Uterus (tissue), 4 donors: ENCODE measurements at places on chromosomes 4 and X.

DNA sequence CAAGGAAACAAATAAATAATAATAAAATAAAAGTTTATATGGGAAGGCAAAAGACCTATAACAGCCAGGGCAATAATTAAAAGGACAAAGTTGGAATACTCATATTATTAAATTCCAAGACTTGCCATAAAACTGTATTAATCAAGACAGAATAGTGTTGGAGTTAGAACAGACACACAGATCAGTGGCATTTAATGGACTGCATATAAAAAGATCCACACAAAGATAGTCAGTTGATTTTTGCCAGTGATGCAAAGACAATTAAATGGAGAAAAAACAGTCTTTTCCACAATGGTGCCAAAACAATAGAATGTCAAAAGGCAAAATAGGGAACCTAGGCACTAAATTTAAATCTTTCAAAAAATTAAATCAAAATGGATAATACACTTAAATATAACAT, 587.1 kb upstream of the GRIA3 start:
- DNase-seq = no peak

DNA sequence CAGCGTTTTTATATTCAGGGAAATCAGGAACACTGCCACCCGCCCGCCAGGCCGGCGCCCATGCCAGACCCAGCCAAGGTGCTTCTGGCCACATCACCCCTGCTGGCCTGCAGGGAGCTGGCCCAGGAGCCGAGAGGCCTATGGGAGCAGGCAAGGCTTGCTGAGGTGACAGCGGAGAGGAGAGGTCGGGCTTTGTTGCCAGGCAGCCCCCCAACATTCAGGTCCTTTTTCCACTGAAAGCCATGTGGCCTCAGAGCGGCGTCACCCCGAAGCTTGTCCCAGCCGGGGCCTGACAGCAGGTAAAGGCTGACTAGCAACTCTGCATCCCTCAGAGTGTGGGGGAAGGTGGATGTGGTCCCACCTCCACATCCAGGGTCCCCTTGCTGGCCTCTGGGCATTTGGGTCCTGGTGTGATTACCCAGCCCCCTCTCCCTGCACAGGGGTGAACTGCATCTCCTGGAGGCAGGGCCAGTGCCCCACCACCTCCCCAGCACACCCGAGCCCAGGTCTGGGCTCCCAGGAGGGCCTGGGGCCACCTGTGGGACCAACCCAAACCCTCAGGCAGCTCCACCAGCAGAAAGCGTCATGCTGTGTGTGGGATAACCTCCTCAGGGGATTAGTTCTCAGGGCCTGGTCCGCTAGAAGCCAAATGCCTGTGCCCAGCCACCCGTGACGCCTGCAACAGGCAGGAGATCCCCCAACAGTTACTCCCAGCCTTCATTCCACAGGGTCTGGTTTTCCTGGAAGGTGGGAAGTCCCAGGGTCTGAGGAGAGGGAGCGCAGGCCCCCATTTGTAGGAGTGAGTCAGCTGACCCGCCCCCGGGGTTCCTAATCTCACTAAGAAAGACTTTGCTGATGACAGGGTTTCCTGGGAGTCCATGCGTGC, at the start of gene PDE6B:
TSS of gene PDE6B (plus strand) at position 869 of the 886 bp plus-strand sequence. CDS start 54 bp downstream, outside the sequence.
- DNase-seq = no peak

DNA sequence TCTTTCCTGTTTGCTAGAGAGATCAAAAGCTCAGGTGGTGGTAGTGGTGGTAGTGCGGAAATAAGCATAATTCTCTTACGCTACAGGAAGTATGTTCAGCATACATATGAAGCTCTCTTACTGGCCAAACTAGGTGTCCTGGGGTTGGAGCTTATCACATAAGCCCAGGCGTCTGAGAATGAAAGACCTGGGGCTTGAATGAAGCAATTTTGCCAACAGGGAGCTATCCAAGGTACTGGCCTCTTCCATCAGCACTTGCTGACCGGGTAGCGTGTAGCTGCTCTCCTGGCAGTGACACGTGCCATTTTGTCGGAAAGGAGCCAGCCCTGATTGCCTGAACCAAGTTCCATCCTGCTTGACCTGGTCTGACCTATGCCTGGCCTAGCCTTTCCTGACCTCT, 65.9 kb upstream of the HPF1 start:
- no peak for DNase-seq

DNA sequence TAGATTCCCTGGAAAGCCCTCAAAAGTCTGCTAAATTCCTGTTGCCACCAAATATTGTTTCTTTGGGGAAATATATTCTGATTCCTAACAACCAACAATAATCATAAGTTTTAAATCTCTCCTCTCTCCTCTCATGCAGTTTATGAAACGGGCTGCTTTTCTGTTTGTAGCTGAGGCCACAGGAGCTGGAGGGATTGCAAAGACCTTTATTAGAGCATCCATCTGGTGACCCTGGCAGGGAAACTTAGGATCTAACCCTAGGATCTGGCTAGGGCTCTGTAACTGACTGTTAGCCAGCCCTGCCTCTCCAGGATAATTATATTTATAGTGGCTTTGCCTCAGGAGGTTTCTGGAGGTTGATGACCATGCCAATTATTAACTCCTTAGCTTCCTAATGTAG, 56.9 kb downstream of the SMAD1 start:
- no peak for DNase-seq

GRCh38 chr4:159505266-159505975, 402.5 kb downstream of the RAPGEF2 start:
- no peak for DNase-seq

DNA sequence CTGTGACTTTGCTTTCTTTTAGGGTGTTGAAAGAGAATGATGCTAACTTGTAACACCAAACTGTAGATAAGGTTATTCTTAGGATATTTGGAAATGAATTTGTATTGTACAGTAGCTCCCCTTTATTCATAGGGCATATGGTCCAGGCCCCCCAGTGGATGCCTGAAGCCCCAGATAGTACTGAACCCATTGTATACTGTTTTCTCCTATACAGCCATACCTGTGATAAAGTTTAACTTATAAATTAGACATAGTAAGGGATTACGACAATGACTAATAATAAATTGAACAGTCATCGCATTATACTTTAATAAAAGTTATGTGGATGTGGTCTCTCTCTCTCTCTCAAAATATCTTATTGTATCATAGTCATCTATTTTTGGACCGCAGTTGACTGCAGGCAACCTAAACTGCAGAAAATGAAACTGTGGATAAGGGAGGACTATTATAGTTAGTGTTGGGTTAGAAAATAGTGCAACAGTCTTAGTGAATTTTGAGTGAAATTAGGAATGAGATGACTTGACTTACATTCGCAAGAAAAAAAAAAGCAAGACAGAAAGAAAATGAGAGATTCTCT, 105.1 kb downstream of the CLDN22 start:
- DNase-seq = no peak

DNA sequence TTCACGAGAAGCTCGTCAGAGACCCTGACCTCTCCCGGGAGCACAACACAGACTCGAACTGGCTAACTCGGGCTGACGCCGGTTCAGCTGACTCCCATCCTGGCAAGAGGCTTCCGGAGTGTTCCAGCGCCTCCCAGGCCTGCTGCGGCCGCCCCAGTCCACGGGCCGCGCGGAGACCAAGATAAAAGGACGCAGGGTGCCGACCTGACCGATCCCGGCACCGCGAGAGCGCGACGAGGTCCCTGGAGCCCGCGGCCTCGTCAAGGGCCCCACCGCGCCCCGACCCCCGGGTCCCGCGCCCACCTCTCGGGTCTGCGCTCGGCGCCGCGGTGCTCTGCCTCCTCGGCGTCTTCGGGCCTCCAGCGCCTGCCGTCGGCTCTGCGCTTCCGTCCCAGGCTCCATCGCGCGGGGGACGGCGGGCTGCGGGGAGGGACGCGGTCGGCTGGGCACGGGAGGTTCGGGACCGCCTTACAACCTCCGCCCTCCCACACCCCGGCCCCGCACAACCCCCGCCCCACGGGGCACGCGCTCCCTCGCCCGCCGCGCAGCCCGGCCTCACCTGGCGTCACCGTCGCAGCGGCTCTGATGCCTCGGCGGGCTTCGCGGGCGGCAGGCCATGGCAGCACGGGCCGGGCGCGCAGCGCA, 426 bp downstream of the SLBP start:
- DNase-seq = peak; percentile 37

- DNase-seq = no peak
These were observed 19.6 kb upstream of the SOWAHD start for GRCh38 chrX:119738742-119739141.

DNA sequence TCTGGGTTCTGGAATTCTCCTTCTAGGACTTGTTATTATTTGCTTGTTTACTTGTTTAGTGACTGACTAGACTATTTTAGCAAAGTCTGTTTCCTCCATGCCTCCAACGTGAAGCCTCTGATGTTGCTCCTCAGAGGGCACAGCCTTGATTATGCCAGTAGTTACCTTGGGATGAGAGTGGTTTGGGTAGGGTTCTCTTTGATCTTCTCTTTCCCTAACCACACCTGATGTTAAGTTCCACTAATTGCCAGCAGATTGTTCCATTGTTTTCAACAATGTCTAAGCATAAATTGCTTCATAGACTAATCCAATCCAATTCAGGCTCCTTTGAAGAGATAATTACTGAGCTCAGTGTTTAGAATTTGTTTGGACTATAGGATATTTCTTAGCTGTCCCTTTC, 352.7 kb upstream of the DIPK2B start:
- no peak for DNase-seq

GRCh38 chr4:23577398-23577797, 312.4 kb downstream of the PPARGC1A start:
- no peak for DNase-seq

- no peak for DNase-seq
These were observed 903.4 kb downstream of the TECRL start for GRCh38 chr4:63505714-63506460.

DNA sequence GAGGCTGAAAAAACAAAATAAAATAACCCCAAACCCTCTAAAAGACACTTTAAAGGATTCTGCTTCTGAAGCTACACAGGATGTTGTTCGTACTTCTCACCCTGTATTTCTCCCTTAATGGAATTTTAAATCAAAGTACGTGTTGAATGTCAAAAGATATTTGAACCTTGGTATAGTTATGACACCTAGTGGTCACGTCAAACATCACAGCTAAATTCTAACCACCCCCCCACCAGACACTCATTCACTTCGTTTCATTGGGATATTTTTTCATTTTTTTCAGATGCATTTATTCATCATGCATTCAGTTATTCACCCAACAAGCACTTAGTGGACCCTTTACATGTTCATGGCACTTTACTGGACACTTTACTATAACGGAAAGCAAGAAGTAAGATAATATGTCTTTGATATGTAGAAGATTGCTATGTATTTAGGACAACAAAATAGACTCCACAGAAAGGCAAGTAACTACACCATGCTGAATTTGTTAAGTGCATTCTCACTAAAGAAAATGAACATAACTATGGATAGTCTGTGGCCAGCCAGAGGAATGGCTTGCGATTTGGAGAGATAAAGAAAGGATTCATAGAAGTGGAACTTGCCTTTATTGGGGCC, 62.5 kb upstream of the GPR174 start:
- DNase-seq = no peak

DNA sequence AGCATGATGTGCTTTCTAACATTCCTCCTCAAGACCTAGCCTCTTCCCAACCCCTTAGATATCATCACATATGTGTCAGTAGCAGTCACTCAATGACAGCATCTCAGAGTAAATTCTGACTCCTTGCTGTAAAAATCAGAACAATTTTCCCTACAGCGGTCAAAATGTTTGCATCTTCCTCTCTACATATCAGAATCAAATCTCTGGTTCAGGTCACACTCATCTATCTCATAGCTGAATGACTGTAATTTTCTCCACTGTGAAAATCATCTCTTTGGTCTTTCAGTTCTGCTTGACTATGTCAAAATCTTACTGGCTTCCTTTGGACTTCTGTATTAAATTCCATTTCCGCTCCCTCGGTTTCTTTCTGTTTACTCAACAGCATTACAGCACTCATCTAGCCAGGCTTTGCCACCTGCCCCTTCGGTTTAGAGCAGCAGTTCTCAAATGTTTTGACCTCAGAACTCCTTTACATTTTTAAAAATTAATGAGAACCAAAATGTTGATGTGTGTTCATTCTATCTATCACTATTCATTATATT, 57.3 kb downstream of the AGA start:
- no peak for DNase-seq

DNA sequence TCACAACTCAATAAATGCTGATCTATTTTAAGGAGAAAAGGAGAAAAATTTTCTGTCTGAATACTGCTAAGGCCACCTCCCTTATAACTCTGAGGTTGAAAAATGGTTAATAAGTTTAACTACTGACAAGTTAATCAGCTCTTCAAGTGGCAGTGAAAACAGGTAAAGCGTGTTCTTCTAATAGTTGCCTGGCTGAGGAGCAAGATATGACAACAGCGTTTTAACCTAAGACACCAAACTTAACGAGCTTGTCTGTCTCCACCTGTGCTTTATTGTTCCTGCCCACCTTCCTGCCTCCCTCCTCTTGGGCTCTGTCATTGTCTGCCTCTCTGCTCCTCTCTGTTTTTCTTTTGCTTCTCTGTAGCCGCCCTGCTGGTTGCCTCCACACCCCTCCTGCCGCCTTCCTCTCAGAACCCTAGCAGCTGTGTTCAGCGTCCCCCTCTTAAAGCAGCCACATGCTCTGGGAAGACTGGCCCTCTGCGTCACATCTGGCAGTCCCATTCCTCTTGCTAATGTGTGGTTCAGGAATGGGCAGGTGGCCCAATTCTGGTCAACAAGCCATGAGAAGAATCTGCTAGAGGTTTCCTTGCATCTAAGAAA, 4.3 kb upstream of the TSPAN5 start:
- DNase-seq = no peak

DNA sequence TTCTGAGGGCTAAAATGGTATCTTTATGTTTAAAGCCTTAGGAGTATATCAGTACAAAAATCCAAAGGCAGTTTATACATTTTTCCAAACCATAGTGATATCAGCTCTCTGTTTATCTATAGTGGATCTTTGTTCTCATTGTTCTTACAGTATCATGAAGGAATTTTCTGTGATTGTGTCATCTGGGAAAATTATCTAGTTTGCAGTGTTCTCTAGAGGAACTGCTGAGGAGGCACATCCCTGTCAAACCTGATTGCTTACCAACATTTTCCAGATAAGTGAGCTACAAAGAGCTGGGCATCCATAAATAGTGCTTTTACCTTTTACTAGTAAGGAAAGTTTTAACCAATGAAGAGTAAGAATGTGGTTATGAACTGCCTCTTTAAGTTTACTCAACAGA, 44.9 kb upstream of the SLC25A31 start:
- no peak for DNase-seq

DNA sequence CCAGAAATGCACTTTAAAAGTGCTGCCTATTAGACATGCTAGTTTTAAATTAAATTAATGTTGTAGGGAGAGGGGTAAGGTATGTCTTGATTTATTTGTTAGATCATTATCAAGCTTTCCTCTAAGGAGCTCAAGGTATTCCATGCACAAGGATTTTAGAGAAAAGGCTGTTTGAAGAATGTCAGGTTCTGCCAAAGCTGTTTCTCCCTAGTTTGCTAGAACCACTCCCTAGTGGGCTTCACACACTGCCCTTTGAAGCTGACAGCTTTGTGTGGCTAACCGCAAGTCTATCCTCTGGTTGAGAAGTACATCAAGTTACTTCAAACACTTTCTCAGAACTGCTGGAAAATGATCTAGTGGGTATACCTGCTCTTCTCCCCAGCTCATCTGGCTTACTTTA, 32.3 kb downstream of the RASL11B start:
- DNase-seq = no peak

DNA sequence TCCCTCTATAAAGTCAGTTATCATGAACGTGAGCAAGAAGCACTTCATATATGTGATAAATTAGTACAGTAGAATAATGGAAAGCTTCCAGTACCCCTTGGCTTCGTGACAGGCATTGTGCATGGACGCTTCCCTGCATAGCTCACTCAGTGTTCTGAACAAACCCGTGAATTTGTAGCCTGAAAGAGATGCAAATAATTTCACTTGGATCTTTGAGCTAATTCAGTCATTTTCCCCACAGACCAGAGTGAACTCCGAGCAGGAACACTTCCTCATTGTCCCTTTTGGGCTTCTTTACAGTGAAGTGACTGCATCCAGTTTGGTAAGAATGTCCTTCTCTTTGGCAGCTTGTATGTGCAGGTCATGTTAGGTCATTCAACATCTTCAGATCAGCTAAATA, 50.1 kb downstream of the ADD1 start:
- no peak for DNase-seq
